ENCODE measurements at places on chromosomes 2 and 18.

DNA sequence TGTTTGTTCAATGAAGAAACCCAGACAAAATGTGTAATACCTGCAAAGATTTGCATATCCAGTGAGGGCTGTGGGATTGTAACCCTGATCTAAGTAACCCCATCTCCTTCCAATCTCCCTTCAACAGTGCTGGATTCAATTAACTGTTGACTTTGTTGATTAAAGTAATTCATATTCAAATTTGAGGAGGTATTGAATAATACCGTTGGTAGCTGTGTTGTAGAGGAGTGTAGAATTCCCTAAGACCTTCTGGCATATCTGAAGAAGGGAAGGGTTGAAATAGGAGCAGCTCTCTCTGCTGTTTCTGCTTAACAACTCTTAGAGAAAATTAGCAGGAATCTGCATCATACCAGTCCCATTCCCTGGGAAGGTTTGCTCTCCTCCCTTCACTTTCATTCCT lies 28.2 kb downstream of the MAIP1 start:
- no peak for DNase-seq

DNA sequence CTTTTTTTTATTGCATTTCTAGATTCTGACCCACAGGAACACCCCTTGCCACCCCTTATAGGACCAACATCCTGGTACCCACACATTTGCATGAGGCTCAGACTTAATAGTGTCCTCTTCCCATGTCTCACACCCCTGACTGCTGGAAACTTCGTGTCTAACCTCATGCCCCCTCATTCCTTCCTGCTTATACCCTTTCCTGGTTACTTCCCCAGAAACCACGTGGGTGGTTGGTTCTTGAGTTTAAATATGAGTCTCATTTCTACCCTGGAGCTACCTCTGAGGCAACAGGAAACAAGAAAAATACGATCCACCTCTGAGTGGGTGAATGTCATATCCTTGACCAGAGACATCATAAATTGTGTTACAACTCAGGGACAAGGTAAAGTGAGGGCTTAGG lies 1.6 kb downstream of the TNP1 start:
- DNase-seq, result no peak

DNA sequence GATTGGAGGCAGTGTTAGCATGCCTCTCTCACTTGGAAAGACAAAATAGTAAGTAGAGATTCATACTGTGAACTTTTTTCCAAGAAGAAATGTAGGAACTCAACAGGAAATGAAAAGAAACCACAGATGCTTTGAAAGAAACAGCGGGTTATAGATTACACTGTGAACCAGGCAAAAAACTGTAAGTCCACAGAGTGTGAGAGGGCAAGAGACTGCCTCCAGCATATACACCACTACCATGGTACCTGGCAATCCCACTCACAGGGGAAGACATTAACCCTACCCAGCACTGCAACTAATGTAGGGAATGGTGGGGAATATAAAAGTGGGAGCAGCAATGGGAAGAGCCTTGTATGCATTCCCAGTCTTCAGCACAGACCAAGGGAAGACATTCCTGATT lies 150.6 kb upstream of the GALNT5 start:
- DNase-seq, result no peak

DNA sequence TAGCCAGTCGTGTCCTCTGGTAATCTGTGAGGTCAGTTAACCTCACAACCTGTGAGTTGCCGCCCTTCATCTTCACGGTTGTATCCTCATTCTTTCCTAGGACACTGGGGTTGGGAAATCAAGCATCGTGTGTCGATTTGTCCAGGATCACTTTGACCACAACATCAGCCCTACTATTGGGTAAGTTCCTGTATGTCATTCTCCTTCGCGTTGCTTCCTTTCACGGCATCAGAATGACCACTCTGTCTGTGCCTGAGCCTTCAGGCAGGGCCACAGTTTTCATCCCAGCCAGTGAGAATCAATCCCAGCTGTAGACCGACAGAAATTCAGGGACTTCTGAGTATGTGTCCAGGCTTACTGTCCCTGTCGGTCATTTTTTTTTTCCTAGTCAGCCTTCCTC lies 67.1 kb downstream of the RAB31 start:
- no peak for DNase-seq

- DNase-seq, result no peak
Measured at GRCh38 chr18:55559739-55560138, 28.3 kb downstream of the TCF4 start.

DNA sequence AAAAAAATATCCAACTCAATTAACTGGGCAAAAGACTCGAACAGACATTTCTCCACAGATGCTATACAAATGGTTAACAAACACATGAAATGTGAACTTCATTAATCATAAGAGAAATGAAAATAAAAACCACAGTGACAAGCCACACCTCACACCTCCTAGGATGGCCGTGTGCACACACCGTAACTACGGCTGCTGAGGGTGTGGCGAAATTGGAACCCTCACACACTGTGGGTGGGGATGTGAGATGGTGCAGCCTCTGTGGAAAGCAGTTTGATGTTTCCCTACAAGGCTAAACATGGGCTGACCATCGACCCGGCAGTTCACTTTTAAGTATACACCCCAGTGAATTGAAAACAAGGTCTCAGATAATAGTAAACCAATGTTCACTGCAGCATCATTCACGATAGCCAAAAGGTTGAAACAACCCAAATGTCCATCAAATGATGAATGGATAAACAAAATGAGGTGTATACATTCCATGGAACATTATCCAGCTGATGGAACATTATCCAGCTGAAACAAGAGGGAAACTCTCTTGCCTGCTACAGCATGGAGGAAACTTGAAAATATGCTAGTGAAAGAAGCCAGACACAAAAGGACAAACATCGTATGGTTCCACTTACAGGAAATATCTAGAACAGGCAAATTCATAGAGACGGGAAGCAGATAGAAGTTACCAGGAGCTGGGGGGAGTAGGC lies 32.2 kb downstream of the ZAP70 start:
- peak; percentile 64 for DNase-seq

DNA sequence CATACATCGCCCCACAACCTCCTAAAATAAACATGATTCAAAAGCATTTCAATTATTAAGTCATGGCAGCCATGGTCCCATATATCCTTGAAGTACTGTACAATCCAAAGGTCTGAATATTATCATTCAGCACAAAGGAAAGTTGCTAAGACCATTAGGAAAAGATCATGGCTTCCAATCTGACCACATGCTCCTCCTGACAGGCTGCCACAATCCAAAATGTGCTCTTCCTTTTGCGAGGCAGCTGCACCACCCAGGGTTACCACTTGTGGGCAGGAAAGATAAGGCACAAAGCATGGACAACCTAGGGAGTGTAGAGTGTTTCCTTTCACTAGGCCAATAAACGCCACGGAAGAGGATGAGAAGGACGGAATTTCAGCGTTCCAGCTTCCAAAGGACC lies 5.4 kb downstream of the BOLA3 start:
- DNase-seq, result no peak

DNA sequence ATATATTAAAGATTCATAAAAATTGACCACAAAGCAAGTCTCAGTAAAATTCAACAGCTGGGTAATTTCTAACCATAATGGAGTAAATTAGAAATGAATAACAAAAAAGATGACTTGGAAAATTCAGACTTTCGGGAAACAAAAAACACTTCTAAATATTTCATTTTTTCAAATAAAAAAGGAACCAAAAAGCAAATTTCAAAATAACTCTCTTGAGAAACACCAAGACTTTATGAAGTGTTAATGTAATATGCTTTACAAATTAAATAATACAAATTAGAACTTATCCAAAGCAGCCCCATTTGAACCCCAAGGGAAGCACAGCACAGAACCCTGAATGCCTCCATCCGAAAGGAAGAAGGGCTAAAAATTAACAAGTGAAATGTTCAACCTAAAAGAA lies 175.9 kb downstream of the HDAC4 start:
- DNase-seq, result no peak

- no peak for DNase-seq
Measured at GRCh38 chr2:197517150-197517549, 1.3 kb downstream of the MOB4 start.

- no peak for DNase-seq
Measured at GRCh38 chr18:44830581-44830980, 149.9 kb downstream of the SETBP1 start.

GRCh38 chr2:225031599-225031998 lies 10.7 kb downstream of the DOCK10 start:
- no peak for DNase-seq

DNA sequence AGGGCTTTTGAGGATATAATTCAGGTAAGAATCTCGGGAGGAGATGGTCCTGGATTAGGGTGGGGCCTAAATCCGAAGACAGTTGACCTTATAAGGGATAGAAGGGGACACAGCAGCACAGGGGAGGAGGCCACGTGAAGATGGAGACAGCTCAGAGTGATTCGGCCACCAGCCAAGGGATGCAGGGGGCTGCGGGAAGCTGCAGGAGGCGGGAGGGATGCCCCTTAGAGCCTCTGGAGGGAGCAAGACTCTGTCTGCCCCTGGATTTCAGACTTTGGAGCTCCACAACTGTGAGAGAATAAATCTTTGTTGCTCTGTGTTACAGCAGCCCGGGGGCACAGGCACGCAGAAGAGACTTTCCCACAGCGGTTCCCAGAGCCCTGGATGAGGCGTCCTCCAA lies 143.7 kb downstream of the ASB1 start:
- no peak for DNase-seq

DNA sequence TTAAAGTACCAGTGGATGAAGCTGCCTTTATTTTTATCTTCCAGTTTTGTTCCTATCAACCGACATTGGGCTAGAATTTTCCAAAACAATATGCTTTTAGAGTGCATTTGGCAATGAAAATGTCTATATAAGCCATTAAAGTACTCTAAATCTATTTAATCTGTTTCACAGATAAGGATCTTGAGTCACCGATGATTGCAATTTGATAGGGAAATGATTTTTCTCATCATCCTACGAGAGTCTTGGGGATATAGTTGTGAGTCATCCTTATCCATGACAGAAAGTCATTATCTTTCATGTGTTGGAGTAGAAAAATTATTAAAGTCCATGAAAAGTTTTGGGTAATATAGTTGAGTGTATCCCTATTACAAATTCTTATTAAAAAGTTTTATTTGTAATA lies 26.1 kb downstream of the SLC39A10 start:
- no peak for DNase-seq

GRCh38 chr2:74975016-74975415 lies 16.6 kb downstream of the POLE4 start:
- DNase-seq, result no peak

GRCh38 chr2:64731263-64731643 lies 77.5 kb upstream of the SERTAD2 start:
- no peak for DNase-seq

- DNase-seq, result no peak
Measured at GRCh38 chr2:222796413-222797103, 64.3 kb upstream of the ACSL3 start.

DNA sequence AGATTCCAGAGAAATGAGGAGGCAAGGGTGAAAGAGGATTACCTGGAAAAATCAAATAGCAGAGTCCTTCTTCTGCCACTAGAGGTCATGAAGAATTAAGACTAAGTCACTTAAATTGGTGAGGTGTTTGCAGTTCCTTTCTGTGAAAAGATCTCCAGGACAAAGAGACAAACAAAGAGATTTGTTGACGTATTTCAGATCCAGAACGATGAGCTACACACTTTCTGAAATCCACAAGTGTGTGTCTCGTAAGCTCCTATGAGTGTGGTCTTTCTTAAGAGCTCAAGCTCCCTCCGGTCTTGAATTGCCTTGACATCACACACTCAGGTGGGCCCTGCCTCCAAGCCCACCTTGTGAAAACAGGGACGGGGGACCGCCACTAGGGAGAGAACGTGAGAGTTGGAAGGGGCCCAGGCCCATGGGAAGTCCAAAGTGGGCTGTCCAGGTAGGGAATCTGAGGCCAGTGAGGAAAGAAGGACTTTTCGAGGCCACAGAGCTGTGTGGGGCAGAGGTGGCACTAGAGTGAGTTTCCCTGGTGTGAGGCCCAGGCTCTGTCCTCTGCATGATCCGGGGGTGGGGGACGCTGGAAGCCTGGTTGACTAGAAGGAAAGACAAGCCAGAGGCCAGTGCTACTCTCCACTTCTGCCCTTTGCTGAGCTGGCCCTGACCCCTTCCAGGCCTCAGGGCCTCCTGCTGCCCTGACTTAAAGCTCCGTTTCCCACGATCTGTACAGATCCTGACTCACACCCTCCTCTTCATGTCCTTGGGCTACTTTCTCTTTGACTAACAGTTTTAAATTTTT lies 168.1 kb upstream of the NCK2 start:
- peak; percentile 50 for DNase-seq

DNA sequence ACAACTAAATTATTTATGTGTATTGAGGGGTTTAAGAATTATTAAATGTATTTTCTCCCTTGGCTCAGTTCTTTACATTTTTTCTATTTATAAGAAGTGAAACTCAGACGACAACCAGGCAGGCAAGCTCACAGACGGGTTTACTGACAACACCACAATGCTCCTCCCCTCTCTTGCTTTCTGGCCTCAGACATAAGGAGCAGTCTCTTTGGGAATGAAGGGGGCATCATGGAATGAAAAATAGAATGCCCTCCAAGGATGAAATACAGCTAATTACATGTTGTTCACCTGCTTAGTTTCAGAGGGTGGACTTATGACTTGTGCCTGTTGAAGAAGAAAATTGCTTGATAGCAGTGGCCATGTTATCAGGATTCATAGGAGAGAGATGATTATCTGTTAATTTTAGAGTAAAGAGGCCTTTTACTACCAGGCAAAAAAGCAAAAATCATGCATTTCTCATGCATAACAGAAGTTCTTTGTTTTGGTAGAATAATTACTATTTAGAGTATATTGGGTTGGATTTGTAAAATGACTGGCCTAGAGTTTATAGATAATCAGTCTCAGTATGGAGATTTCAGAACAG lies 172.1 kb upstream of the LRRTM1 start:
- no peak for DNase-seq

GRCh38 chr2:160917850-160918249 lies 242.4 kb upstream of the TANK start:
- DNase-seq, result no peak

DNA sequence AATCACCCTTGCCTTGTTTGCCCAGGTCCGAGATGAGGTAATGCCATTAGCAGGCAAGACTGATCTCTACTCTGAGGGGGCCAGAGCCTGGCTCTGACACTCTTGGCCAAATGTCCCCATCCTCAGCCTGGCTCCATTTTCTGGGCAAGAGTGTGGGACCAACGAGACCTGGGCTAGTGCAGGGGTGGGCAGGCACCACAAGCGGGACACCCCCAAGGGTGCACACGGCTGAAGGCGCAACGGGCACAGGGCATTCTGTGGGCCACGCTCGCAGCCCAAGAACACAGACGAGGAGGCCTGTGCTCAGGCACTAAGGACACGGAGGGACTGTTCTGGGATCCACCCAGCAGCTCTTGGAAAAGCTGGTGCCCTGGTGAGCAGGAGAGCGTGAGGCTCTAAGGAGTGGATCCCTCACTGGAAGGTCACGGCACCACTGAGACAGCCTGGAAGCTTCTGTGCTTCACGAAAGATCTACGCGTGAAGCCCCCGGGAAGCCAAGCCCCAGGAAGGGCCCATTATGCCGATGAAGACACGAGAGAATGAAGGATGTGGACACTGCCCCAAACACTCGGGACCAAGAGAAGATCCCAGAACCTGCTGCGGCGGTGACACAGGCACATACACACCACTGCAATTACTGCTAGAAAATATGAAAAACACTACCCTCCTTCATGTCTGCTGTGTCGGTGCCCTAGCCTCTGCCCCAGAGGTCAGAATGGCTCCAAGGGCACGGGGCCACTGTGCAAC lies 138.2 kb downstream of the HDAC4 start:
- DNase-seq, result no peak

GRCh38 chr2:59684116-59684770 lies 869.2 kb downstream of the BCL11A start:
- DNase-seq, result no peak

- DNase-seq, result no peak
Measured at GRCh38 chr2:183606022-183606717, 481.9 kb downstream of the NUP35 start.
